Stimulated activated CD4-positive, alpha-beta T cell treated with anti-CD3 and anti-CD28 coated beads, Interleukin-12 subunit alpha, Interleukin-12 subunit beta, amount 100 ng/mL, for 4 hours (primary cell): ENCODE measurements at places on chromosomes 3 and 15.

- no peak for DNase-seq
These were observed 4.5 kb downstream of the EIF4A2 start for GRCh38 chr3:186787642-186788481.

DNA sequence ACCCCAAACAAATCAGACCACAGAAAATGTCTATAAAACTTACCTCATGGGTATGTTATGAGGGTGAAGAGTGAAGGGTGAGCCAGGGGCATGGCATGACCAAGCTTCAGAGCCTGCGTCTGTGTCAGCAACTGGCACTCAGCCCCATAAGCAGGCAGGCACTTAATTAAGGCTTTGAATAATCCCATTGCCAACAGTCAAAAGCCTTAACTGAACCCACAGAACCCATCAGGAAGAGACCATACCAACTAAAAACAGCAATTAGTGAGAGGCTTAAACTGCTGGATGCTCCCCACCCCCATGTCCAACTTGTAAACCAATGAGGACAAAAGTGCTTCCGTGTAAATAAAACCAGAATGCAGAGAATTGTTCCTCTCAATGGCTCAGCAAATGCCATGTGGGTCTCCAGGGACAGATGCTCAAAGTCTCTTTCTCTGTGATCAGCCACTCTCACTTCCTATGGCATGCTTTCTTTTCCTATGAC, 126.0 kb downstream of the MYLK start:
- no peak for DNase-seq

DNA sequence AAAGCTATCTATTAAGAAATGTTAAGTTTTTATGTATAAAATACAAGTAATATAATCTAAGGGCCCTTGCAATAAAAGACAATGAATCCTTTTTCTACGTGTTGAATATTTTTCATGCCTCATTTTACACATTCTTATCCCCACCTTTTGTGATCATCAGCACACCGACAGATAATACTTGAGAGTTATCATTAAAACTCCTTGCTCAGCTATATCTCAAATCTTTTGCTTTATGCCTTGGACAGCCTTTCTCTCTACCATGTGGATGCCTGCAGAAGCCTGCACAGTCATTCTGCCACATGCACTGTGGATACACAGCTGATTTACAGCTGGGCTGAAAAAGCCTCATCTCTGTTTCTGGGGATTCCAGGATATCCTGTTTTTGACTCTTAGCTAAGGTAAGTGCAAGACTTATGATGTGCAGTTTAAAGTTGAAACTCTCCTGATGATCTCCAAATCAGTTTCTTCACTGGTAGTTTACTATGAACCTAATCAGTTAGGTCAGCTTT, 1565.1 kb downstream of the SI start:
- no peak for DNase-seq

GRCh38 chr15:78313383-78313782, 14.0 kb upstream of the SKIC8 start:
- DNase-seq: no peak
